ENCODE measurements at places on chromosomes 13 and 19.

- DNase-seq, result no peak
Measured at GRCh38 chr19:52527956-52528351, 486 bp downstream of the ZNF808 start.

DNA sequence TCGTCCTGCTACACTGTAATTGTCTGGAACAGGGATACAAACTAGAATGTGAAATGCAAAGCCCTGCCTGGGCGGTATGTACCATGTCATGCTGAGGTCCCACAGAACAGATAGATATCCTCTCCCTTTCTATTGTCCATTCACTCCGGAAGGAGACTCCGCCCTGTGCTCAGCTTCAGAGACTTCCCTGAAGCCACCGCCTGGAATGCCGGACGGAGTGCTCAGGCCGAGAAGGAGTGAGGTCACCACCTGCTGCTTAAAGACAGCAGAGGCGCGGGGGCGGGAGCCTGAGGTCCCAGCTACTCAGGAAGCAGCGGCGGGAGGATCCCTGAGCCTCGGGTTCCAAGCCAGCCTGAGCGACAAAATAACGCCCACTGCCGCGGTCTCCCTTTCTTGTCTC is 890 bp upstream of the ZNF611 start:
- DNase-seq, result no peak

GRCh38 chr13:30623392-30623791 is 5.7 kb downstream of the USPL1 start:
- no peak for DNase-seq

- no peak for DNase-seq
Measured at GRCh38 chr13:114299604-114300305, 14.5 kb upstream of the CHAMP1 start.

DNA sequence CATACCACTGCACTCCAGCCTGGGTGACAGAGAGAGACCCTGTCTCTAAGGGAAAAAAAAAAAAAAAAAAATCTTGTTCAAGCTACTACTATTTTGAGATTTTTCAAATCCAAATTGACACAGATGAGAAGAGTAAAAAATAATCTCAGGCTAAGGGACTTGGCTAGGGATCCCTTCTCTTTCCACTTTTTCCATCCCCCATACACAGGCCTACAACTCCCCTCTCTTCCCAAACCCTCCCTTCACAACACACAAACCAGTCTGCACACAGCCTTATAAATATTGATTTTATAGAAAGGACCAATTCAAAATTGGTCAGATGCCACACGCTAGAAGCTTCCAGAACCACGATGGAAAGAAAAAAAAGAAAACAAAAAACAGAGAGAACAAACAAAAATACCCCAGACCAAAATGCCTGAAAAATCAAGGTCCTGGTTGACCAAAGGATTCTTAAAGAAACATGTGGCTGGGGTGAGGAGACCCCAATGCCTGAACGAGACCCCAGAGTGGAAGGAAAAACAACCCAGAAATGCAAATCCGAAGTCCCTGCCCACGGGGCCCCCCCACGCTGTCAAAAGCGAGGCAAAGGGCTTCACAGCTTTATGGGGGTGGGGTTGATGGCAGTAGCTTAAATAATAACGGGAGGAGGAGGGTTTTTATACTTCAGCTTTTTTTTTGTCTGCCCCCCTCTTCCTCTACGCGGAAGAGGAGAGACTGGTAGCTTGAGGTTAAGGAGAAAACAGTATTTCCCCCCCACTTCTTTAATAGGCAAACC is 18.1 kb downstream of the QPCTL start:
- no peak for DNase-seq

GRCh38 chr13:111031531-111031961 is 83.6 kb upstream of the ARHGEF7 start:
- peak; percentile 54 for DNase-seq

DNA sequence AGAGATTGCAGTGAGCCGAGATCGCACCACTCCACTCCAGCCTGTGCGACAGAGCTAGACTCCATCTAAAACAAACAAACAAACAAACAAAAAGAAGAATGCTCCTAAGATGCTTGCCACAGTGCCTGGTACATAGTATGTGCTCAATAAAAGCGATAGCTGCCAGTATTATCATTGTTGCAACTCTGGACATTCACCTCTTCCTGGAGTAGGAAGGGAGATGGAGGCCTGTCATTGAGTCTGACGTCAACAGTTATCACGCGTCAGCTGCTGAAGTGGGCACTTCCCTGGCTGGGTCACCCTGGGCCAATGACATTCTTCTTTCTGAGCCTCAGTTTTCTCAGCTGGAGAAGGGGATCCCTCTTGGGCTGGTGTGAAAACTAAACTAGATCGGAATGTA is 4.2 kb upstream of the PLAUR start:
- no peak for DNase-seq

DNA sequence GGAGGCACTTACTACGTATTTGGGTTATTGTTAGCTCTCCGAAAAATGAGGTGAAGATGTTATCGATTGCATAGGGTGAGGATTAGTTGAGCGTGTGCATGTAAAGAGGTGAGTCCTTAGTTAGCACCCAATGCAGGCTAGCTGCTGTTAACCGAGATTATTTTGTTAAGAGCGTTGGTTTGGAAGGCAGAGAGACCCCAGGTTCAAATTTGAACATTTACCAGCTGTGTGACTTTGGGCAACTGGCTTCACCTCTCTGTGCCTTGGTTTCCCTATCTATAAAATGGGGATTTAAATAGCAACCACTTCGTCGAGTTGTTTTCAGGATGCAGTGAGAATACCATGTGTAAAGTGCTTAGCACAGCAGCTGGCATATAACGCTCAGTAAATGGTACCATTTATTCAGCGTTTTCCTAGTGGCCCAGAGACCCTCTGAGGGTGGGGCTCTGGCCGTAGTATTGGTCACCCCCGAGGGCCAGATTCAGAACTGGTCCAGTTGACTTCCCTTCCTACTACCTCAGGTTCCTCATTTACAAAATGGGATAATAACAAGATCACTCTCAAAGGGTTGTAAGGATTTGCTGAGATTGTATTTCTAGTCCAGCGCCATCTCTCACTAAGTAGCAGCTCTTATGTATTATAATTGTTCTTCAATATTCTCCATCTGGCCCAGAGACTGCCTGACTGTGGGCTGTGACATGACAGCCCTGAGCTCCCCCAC is 887 bp downstream of the SIPA1L3 start:
- DNase-seq, result no peak

Data from activated naive CD4-positive, alpha-beta T cell treated with Interleukin-2 at 50 U/mL for 16 hours (primary cell).